ENCODE measurements at places on chromosomes 12 and 14. TPM values are rescaled to one million over a fixed set of nuclear protein-coding genes. Genes with fewer than 3 reads are reported as not detected.

The ENO2 gene
- total RNA-seq = 169 TPM

The CLEC4D gene
- under 0.01 TPM for total RNA-seq

The BDKRB2 gene
- 0.41 TPM for total RNA-seq

The TTC7B gene
- 10.6 TPM for total RNA-seq

The RTL1 gene
- total RNA-seq = not detected

The TBC1D30 gene
- total RNA-seq = 59.1 TPM

The PZP gene
- total RNA-seq = under 0.01 TPM

The EGLN3 gene
- 9.0 TPM for total RNA-seq

The KRT6A gene
- total RNA-seq = not detected

The KLRG1 gene
- total RNA-seq = 8.6 TPM

The SOCS4 gene
- total RNA-seq = 44.0 TPM

The AQP2 gene
- not detected for total RNA-seq

The PTCSC3 gene
- not detected for total RNA-seq

The CATSPERB gene
- total RNA-seq = 4.1 TPM

The CCDC175 gene
- 2.0 TPM for total RNA-seq

The TWF1 gene
- total RNA-seq = 187 TPM

The RAD51AP1 gene
- 3.7 TPM for total RNA-seq

The CRACR2A gene
- 0.82 TPM for total RNA-seq

The SPTB gene
- total RNA-seq = 16.7 TPM

The DIO3 gene
- total RNA-seq = under 0.01 TPM

The LRP6 gene
- 68.5 TPM for total RNA-seq

The HVCN1 gene
- 7.3 TPM for total RNA-seq

The SELPLG gene
- 1.2 TPM for total RNA-seq

The RARG gene
- 1.6 TPM for total RNA-seq

The SCN8A gene
- total RNA-seq = 46.1 TPM

The CD63 gene
- 227 TPM for total RNA-seq

The ZBTB1 gene
- 52.2 TPM for total RNA-seq

The HNRNPC gene
- total RNA-seq = 614 TPM

The IPO8 gene
- total RNA-seq = 31.8 TPM

The OR4E2 gene
- total RNA-seq = not detected

The PLEKHG7 gene
- not detected for total RNA-seq

The CLMN gene
- 0.82 TPM for total RNA-seq

The SERPINA9 gene
- not detected for total RNA-seq

The NRL gene
- total RNA-seq = 1.2 TPM

The TPPP2 gene
- not detected for total RNA-seq

The ZCRB1 gene
- 24.9 TPM for total RNA-seq

The LRRIQ1 gene
- 6.5 TPM for total RNA-seq

The TMEM233 gene
- total RNA-seq = under 0.01 TPM

The KRT4 gene
- not detected for total RNA-seq

The KLRC4 gene
- not detected for total RNA-seq

The KRT73 gene
- not detected for total RNA-seq

The PSMC6 gene
- total RNA-seq = 106 TPM

The E2F7 gene
- total RNA-seq = 1.2 TPM

The TRPV4 gene
- not detected for total RNA-seq

The RASSF9 gene
- 0.41 TPM for total RNA-seq

The TMEM121 gene
- 24.5 TPM for total RNA-seq

The TSPAN8 gene
- not detected for total RNA-seq

The NGB gene
- total RNA-seq = 4.9 TPM

The SCNN1A gene
- total RNA-seq = not detected

The PRPH gene
- 0.82 TPM for total RNA-seq

The DLGAP5 gene
- total RNA-seq = 4.9 TPM

The KRT74 gene
- not detected for total RNA-seq

The TSPAN11 gene
- total RNA-seq = 2.9 TPM

The TMEM253 gene
- total RNA-seq = not detected

The ZDHHC17 gene
- total RNA-seq = 319 TPM

The NTF3 gene
- total RNA-seq = 2.9 TPM

The RERG gene
- total RNA-seq = 1.6 TPM

All from frontal cortex (tissue), 4 donors.